ENCODE measurements at places on chromosomes 6 and 20.

GRCh38 chr6:84763003-84763885 is 1.2 kb downstream of the TBX18 start:
- DNase-seq = no peak

DNA sequence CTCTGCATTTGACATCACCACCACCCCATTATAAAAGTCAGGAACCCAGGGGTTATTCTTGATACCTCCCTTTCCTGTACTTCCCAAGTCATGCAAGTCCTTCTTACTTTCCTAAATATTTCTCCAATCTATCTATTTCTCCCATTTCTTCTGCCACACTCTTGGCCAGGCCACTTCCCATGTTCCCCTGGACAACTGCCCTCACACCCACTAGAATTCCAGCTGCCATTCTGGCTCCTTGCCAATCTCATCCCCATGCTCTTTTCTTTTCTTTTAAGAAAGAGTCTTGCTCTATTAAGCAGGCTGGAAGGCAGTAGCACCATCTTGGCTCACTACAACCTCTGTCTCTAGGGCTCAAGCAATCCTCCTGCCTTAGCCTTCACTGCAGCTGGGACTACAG is 15.2 kb downstream of the DEFB132 start:
- DNase-seq = no peak

- DNase-seq = no peak
Measured at GRCh38 chr6:156617941-156618340, 159.2 kb upstream of the ARID1B start.

- no peak for DNase-seq
Measured at GRCh38 chr6:33759887-33760629, 13.4 kb upstream of the IP6K3 start.

DNA sequence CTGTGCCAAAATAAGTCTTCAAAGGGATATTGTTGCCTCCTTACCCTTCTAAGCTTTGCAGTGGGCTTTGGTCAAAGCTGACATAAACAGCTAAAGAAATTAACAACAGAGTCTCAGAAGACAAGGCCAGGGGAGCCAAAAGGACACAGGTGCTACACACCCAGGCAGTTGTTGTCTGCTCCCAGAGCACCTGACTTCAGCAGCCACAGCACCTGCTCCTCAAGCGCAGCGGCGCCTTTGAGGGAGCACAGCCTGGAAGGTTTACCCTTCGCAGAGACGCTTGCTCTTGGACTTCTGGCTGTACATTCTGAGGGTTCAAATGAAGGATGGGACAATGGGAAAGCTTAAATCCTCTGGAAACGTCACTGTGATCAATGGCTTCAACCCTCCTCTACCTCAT is 16.6 kb downstream of the B4GALT5 start:
- no peak for DNase-seq

- no peak for DNase-seq
Measured at GRCh38 chr6:149701714-149702113, 16.2 kb downstream of the LATS1 start.

DNA sequence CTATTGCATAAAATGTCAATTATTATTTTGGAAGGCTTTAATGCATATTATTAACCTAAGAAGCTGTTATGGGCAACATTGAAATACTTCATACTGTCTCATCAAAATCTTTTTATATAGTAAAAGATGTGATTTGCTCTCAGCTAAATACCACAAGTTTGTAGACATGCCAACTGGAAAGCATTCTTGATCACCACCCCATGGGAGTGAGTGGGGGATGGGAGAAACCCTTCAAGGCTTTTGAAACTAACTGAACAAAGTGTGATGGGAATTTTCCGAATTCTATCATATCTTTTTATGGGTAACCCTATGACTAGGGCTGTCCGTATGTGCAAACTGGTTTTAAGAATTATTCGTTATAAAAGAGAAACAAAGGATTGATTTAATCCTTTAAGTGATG is 377.3 kb upstream of the JAG1 start:
- DNase-seq = no peak

DNA sequence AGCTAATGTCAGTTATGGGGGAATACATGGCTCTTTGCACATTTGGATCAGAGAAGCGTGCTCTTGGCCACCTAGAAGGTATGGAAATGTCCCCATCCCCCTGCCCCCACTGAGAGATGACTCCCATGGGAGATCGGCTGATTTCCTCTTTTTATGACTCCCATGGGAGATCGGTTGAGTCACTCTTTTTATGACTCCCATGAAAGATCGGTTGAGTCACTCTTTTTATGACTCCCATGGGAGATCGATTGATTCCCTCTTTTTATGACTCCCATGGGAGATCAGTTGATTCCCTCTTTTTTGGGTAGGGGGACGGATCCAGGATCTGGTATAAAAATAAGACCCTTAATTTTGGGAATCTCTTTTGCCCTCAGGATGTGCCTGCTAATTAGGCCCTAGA is 10.3 kb upstream of the TAAR9 start:
- DNase-seq = no peak

DNA sequence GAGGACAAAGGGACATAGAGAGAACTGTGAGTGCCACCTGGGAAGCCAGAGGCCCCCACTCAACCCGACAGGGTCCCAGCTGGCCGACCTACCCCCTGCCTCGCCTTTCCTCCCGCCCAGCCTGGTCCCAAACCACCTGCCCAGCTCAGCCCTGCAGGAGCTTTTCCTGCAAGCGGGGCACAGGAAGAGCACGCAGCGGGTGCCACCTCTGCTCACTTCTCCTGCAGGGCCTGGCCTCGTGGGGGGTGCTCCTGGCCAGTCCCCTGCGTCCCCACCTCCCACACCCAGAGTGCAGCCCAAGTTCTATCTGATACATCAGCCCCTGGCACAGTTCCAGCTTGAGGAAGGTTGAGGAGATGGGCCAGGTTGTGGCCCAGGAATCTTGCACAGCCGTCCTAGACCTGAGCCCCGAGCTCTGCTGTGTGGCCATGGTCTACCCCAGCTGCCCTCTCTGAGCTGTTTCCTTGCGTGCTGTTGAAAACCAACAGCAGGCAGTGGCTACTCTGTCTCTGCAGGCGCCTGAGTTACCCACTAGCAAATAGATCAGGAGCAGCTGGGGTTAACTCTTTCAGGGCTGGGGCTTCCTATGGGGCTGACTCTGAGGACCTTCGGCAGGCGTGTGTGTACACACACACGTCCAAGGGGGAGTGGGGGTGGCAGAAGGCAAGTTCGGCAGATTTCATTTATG is 1.7 kb downstream of the NECAB3 start:
- DNase-seq = no peak

- DNase-seq = no peak
Measured at GRCh38 chr6:164533045-164533362, 776.4 kb downstream of the C6orf118 start.

GRCh38 chr20:49635166-49635565 is 67.2 kb upstream of the PTGIS start:
- DNase-seq = no peak

DNA sequence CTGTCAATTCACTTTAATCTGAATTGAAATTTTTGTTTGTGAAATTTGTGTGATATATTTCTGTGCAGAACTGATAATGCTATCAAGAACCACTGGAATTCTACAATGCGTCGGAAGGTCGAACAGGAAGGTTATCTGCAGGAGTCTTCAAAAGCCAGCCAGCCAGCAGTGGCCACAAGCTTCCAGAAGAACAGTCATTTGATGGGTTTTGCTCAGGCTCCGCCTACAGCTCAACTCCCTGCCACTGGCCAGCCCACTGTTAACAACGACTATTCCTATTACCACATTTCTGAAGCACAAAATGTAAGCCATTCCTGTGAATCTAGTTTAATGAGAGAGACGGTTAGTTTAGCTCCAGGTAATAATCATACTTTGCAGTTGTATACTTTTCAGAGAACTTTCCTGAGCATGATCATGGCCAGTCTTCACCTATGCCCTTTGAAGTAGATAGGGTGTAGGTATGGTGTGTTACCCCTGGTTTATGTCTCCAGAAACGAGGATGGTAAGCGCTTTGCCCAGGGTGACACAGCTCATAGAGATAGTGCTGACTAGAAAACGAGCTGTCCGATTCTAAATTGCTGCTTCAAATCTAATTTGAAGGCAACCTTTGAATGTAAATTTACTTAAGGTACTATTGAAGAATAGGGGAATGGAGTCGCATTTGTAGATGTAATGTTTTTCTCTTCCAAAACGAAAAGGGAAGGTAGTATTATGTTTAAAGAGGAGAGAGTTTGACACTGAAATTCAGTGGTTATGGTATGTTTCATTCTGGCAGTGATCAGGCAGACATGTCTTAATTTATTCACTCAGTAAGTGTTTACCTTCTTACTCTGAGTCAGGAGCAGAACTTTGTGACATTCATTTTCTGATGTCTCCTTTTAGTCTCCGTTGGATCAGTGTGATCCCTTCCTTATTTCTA is 11.4 kb downstream of the MYB start:
- DNase-seq = no peak

- DNase-seq = no peak
Measured at GRCh38 chr6:52261229-52261628, 16.9 kb upstream of the IL17F start.

GRCh38 chr20:23622839-23623343 is 14.9 kb downstream of the CST3 start:
- no peak for DNase-seq

DNA sequence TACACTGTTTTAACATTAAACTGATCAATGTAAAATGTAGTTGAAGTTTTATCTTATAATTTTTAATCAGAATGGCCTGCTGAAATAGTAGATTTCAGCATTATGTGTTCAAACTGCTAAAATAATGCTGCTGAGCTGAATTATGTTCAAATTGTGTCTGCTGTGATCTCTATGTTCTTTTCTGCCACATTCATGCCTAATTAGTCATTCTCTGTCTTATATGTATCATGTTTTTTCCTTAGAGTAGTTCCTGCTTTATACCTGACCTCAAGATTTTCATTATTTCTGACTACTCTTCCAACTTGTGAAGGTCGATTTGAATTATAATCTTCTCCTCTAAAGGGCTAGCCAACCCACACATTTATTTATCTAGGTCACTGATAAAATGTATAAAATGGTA is 476.7 kb upstream of the EPHA7 start:
- no peak for DNase-seq

- DNase-seq = no peak
Measured at GRCh38 chr6:4975506-4975905, 28.3 kb downstream of the RPP40 start.

DNA sequence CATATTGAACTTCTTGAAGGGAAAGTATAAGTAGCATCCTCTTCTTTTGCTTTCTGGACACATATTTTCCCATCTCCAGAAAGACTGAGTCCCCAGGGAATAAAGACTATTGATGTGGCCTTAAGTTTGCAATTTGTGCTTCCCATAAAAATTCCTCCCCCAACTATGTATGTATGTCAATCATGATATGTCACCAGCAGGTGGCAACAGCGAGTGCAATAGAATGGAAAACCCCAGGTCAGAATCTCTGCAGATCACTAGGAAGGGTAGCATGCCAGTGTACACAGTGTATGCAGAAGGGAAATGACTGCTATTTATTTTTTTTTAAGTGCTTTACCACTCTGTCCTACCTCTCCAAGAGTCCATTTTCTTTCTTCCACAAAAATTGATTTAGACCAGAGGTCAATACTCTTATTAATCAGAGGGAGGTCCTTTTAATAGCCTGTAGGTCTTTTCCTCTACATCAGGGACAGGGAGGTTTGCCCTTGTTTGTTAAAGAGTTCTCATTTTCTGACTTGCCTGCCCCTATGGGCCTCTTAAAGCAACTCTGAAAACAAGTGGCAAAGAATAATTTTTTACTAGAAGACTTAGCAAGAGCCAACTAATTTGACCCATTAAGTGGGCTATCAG is 61.4 kb downstream of the BMP2 start:
- peak; percentile 48 for DNase-seq

DNA sequence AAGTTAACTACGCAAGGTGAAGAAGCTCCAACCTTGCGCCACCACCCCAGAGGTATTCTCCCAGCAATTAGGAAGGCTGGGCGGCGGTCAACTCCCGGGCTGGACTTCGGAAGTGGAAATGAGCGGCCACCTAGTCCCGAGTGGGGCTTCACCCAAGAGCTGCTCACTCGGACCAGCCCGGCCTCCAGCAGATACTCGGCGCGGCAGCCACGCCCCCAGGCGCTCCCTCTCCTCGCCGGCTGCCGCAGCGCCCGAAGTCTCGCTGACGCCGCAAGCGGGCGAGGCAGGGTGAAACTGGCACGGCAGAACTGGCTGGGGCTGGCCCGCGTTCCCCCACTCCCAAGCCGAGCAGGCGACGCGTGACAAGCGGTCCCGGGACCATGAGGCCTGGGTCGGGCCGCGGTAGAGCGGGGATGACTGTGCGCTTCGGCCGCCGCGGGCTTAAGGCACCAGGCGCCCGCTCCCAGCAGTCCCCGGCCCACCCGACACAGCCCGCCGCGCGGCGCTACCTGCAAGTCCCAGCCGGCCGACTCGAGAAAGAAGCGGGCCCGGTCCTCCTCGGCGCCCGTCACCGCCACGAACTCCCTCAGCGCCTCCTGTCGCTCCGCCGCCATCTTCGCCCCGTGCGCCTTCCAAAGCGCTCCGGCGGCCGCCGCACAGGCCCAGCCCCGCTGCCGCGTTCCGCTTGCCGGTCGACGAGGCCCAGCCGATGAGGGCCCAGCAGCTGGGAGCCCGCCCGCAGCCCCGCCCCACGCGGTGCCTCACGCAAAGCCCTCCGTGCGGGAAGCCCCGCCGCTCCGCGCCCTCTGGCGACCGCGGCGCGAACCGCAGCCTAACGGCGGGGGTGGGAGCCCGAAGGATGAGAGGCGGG is at the start of gene NSFL1C:
TSS of gene NSFL1C (minus strand) at position 639 of the 871 bp plus-strand sequence. CDS start at position 614, 25 bp downstream.
- DNase-seq = peak; percentile 97

DNA sequence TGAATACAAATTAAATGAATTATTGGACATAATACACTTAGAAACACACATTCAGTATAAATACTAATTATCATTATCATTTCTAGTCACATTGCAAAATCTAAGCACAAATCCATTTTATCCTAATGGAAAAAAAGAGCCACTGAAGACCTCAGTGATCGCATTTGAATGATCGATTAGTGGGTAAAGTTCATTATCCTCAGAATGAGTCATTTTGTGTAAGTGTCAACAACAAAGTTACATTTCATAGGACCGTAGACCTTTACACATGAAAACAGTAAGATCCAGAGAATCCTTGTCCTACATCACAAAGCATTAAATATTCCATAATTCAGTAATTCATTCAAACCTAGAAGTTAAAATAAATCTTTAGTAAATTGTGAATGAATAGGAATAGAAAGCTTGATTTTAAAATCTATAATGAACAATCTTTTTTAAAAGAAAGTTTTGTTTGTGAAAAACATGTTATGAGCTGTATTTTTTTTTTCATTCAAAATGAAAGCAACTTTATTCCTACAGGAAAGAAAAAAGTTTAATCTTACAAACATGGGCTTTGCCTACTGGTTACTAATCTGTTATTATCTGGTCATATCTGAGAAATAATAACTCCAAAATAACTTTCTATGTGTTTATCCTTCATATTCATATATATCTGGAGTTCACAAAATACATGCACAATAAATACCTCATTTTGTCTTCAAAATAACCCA is 33.7 kb downstream of the ROS1 start:
- no peak for DNase-seq
